Suppressor macrophage treated with lipopolysaccharide for 1 hour (primary cell): ENCODE measurements at places on chromosomes 4 and X.
A peak's percentile ranks its signal among the peaks of the same experiment; 100 is the strongest.

GRCh38 chr4:55466001-55466400, 70.2 kb downstream of the TMEM165 start:
- DNase-seq = peak; percentile 58

DNA sequence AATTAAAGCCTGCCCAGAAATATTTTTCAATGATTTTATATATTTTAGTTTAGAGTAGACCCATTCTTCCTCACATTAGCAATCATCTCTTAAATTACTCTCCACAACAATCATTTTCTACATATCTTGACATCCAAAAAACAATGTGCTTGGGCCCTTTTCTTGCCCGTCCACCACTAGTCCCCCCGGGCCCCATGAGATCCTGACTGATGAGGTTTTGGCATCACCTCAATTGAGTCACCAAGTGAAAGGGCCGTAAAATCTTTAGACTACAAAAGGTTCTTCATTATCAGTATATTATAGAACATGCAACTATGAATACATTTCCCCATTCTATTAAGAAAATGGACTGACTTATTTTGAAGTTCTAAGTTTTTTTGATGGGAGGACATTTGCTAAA, 4.0 kb upstream of the CDKL2 start:
- no peak for DNase-seq

DNA sequence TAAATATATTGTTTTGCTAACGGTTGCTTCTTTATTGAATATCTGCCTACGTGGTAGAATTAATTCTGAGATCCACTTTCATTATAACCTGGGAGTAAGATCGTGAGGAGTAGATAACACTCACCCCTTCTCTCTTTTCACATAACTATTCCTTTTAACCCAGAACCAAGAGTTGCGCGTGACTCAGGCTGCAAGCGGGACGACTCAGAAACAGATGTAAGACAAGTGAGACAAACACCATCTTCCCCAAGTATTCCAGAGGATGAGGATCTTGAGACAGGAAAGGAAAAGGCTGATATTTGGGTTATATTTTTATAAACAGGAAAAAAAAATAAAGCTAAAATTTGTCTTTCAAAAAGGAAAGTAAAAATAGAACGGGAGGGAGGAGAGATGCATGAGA, 318.8 kb upstream of the NOCT start:
- no peak for DNase-seq

DNA sequence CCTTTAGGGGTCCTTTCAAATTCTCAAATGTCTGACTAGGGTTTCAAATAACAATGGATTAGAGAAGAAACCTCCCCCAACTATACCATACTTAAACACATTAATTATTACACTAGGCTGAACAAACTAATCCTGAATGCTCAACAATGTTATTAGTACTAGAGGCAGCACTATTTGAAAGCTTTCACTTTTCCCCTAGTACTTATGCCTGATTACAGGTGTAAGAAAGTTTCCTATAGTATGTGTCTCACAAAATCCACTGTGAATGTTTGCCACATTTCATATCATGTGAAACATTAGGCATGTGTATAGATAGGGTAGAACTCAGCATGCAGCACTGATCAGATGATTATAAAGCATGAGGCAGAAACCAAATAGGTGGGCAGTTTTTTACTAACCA, 336.2 kb downstream of the ZNF674 start:
- DNase-seq = no peak

DNA sequence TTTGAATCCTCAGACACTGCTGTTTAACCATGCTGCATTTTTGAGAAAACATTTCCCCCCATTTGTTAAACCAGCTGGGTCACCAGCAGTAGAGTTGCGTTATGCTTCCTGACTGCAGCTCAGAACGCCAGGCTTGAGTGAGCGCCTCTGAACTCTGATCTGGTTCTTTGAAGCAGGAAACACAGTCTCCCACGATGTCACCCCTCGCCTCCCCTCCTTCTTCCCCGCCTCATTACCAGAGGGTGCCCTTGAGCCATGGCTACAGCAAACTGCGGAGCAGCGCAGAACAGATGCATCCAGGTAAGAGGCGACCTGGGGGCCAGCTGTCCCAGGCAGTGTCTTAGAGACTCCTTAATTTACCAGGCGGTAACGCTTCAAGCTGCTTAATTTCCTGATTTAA, 78.4 kb downstream of the REPS2 start:
- DNase-seq = no peak

- peak; percentile 60 for DNase-seq
Observed at GRCh38 chrX:81174286-81174685, 27.4 kb downstream of the HMGN5 start.

GRCh38 chr4:72283357-72283756, 251.6 kb downstream of the NPFFR2 start:
- DNase-seq = peak; percentile 1

GRCh38 chrX:48761674-48762471, at the start of gene GLOD5:
TSS of gene GLOD5 (plus strand) at chrX:48761747. CDS start at chrX:48761791, 44 bp downstream.
- no peak for DNase-seq

- peak; percentile 41 for DNase-seq
Observed at GRCh38 chr4:31370866-31371465, 650.8 kb downstream of the PCDH7 start.

DNA sequence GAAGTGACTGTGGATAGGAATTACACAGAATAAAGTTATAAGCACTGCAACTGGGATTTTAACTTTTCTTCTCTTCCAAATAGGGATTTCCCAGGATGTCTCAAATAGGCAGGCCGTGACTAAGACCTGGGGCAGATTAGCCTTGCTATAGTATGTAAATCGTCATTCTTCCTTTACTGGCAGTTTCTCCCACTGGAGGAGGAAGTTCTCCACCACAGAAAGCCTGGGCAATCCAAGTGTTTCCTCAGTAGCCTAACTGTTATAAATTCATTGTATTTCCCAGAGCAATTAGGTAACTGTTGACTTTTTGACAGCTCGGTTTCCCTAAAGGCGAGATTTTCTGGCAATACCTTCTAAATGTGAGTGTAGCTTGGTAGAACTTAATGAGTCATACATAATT, at the start of gene TNIP3:
Gene TNIP3 (minus strand): TSS at position 31 of the 400 bp plus-strand sequence. CDS start 196 bp downstream, outside the sequence.
- DNase-seq = peak; percentile 97

DNA sequence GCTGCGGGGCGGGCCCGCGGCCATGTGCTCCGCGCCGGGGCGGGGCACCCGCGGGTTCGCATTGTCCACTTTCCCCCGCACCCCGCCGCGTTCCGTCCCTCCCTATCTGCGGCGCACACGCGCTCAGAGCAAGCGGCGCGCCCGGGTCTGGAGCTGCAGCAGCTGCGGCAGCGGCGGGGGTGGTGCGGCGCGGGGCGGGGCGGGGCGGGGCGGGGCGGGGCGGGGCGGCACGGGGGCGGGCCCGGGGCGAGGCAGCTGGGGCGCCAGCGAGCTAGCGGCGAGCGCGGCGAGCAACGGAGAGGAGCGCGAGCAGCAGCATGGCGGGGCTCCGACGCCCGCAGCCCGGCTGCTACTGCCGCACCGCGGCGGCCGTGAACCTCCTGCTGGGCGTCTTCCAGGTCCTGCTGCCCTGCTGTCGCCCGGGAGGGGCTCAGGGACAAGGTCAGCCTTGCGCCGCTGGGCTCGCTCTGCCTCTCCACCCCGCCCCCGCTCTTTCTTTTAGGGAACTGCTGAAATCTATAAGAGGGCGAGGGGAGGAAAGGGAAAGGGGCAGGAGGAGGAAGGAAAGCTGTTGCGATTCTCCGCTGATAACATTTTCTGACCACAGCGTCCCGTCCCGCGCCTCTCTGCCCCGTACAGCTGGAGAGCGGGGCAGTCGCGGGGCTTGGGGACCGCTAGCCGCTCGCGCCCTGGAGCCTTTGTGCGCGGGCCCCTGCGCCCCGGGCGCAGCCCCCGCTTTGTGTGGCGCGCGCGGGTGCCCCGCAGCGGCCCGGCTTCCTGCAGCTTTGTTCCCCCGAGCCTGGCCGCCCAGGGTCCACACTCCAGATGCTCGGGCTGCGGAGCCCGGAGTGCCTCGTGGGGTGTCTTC, at the start of gene TMEM131L:
Gene TMEM131L (plus strand): TSS at position 280 of the 868 bp plus-strand sequence. CDS start 38 bp downstream, at position 318.
- peak; percentile 92 for DNase-seq

- DNase-seq = no peak
Observed at GRCh38 chr4:126678618-126679017, 954.1 kb upstream of the INTU start.

GRCh38 chrX:13805241-13805640, 11.7 kb downstream of the GPM6B start:
- DNase-seq = peak; percentile 16

- DNase-seq = no peak
Observed at GRCh38 chr4:146193628-146194027, 18.1 kb downstream of the LSM6 start.

GRCh38 chr4:93722446-93722845, 106.1 kb upstream of the ATOH1 start:
- DNase-seq = no peak

DNA sequence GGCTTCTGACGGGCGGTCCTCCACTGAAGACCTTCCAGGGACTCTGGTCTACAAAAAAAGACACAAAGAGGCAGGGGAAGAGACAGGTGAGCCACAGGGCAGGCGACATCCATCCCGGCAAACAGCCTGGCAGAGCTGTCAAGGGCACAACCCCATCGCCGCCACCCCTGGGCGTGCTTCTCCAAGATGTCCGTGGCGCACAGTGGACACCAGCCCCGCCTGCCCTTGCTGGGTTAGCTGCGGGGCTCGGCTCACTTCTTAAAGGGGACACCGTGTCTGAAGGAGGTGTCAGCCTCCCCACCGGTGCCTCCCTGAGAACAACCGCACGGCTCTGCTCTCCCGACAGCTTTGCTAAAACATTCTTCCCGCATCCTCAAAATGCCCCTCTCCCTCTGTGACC, 28.4 kb downstream of the FAM53A start:
- DNase-seq = no peak

GRCh38 chrX:154374313-154375155, at the start of gene FLNA:
TSS of gene FLNA (minus strand) at chrX:154374634. CDS start at chrX:154371245, 3,389 bp downstream.
- DNase-seq = peak; percentile 59
